Activated CD4-positive, alpha-beta T cell treated with anti-CD3 and anti-CD28 coated beads for 36 hours (primary cell): ENCODE measurements at places on chromosomes 3 and 15.
A peak's percentile ranks its signal among the peaks of the same experiment; 100 is the strongest.

DNA sequence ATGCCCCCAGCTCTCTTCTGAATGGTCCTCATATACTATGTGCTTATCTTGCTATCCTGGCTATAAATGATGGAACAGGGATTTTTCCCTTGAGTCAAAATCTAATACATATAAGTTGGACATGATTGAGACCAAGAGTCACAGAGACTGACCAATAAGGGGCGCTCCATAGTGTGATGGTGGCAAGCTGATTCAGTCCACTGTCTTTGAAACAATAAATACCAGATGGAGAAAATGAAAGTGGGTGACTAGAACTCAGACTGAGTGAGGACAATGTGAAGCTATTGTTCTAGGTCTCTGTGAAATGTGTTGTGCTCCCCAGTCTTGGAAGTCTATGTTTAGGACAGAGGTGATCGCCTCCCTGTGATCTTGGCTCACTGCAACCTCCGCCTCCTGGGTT, 10.6 kb upstream of the FSTL1 start:
- DNase-seq = no peak

- DNase-seq = no peak
These were observed 135.9 kb downstream of the P2RY1 start for GRCh38 chr3:152970851-152971250.

DNA sequence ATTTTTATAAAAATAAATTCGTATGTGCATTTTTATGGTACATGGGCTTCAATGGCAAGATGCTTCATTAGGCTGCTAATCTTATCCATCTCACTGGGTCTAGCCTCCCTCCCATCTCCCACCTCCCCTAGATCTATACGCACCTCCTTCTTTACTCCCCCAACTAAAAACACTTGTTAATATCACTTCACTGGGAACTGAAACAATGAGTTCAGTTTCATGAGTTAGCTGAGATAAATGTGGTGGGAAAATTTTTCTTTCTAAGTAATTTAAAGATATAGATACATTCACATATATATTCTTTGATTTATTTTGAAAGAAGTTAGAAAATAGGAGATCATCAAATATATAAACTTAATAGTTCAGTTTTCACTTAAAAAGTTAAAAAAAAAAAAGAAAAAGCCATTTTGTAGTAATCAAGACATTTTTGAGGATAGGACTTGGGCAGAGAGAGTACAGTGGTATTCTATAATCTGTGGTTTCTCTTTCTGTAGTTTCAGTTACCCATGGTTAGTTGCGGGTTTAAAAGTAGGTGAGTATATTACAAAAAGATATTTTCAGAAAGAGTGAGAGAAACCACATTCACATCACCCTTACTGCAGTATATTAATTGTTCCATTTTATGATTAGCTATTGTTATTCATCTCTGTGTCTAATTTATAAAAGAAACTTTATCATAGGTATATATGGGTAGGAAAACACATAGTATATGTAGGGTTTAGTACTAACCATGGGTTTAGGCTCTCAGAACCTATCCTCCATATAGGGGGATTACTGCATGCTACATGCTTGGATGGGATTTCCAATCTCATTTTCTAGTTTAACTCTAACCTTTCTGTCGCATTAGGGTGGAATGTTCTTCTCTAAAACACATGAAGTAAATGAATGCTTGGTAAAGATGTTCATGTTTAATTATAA, 316.0 kb upstream of the CBLB start:
- no peak for DNase-seq

GRCh38 chr3:37689645-37690356, 171.9 kb upstream of the CTDSPL start:
- DNase-seq = no peak

GRCh38 chr3:107241217-107241616, 136.0 kb upstream of the CCDC54 start:
- DNase-seq = peak; percentile 27

GRCh38 chr15:29910068-29910467, 87.8 kb upstream of the TJP1 start:
- no peak for DNase-seq

- no peak for DNase-seq
These were observed 591.1 kb downstream of the GBE1 start for GRCh38 chr3:81170298-81170697.

DNA sequence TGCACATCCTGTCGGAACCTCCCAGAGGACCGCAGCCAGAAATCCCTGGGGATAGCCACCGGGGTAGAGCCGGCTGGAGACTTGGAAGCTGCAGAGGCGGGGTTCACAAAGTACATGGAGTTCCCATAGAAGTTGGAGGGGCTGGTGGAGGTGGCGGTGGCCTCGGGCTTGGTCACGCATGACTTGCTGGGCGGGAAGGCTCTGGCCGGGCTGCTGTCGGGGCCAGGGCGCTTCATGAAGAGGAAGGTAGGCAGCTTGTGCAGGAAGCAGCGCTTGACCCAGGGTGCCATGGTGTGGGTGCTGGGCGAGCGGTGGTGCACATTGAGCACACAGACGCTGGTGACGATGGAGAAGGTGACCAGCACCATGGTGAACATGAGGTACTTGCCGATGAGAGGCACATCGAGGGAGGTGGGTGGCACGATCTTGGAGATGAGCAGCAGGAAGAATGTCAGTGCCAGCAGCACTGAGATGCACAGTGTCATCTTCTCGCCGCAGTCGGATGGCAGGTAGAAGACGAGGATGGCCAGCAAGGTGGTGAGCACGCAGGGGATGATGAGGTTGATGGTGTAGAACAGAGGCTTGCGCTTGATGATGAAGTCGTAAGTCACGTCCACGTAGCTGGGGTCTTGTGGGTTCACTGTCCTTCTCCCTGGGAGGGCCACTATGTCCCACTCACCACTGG, 8.4 kb upstream of the CHRNA3 start:
- no peak for DNase-seq

GRCh38 chr15:94231723-94232468, 535 bp downstream of the MCTP2 start:
- peak; percentile 51 for DNase-seq

DNA sequence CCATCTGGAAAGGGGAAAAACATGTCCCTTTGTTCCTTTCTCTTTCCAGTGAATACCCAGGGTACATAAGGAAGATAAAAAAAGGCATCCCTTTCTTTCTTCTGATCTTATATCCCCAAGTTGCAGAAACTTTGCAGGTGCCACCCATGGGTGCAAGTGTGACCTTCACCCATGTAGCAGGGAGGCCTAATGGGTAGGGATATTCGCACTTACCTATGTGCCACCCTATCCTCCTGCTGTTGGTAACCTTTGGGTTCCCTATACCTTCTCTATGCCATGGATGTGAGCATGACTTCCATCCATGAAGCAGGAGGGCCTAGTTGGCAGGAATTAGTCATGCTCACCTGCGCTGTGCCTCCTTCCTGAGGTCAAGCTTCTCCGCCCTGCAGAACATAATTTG, 59.2 kb upstream of the C15orf39 start:
- DNase-seq = no peak

DNA sequence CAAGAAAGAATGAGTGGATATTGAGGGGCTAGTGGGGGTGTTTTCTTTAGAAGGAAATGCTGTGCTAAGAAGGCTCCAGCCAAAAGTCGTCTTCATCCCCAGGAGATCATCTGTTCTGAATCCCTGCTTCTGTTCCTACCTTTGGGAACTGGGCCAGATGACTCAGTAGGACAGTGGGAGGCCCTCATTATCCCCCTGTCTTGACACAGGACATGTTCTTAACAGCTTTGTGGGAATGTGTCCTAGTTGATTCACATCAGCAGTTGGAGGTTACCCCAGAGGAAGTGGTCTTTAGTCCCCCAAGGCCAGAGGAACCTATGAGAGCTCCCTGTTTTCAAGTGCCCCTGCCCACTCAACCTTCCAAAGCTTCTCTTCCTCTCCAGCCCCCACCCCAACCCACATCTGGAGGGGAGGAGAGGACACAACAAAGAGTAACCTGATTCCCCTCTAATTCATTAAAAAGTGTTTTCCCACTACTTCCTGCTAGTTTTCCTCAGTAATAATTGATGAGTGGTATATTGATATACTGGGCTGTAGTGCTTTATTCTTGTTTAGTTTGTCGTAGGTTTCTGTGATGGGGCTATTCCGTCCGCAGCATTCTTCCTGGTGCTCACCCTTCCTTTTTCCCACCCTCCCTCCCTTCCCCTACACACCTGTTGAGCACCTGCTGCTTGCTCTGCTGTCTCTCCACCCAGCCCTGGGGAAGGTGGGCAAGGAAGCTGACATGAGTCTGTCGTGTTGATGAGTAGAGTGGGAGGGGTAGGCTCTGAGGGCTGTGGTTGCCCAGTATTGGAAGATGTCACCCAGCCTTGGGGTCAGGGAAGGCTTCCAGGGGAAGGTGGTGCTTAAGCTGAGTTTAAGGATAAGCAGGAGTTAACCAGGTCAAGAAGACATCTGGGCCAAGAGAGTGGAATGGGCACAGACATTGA, 9.3 kb downstream of the PXYLP1 start:
- no peak for DNase-seq

GRCh38 chr3:108588601-108589000, 637 bp downstream of the CIP2A start:
- DNase-seq = no peak

- no peak for DNase-seq
These were observed 384.8 kb upstream of the TGFBR2 start for GRCh38 chr3:30221619-30222018.

- no peak for DNase-seq
These were observed 633.4 kb downstream of the EPHA3 start for GRCh38 chr3:89740881-89741177.

DNA sequence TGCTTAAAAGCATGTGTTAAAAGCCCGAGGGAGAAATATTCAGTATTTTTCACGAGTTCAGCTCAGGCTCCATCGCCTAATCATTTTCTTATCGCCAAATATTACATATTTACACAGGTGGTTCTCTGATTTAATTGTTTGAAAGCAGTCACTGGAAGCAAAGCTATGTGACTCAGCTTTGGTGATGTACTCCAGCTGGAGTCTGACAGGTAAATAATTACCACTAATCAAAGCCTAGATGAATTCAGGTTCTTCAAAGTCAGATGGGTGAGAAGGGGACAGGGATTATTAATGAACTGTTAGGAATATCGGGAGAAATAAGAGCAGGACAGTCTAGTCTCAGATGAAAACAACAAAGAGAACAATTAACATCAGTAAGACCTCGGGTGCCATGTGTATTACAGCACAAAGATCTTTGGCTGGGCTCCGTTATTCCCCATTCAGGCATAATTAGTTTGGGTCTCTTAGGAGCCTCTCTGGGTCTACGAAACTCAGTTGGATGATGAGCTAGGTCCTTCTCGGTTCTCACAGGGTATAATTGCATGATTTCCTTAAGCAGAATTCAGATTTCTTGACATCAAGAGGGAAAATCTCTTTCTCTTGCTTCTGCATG, 331.7 kb upstream of the ADAMTS9 start:
- DNase-seq = no peak

- DNase-seq = no peak
These were observed 213.4 kb upstream of the TBL1XR1 start for GRCh38 chr3:177410730-177411129.

- no peak for DNase-seq
These were observed 62.0 kb upstream of the ATP2C1 start for GRCh38 chr3:130831719-130832400.

DNA sequence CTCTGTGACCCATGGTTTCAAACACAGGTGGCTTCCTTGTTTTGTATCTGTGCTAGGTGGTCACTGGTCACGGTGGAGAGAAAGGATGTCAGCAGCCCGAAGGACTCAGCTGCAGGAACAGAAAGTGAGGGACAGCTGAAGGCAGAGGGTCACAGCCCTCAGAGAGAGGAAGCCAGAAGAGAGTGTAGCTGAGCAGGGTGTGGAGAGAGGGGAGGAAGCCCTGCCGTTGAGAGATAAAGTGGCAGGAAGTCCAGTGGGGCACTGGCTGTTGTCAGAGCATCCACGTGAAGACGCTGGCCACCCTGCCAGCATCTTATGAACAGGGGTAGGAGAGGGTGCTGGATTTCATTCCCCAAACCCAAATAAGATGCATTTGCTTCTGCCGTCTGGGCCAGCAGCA, 36.9 kb downstream of the LIMD1 start:
- no peak for DNase-seq

- no peak for DNase-seq
These were observed 100.1 kb upstream of the SMAD3 start for GRCh38 chr15:66965201-66965900.

DNA sequence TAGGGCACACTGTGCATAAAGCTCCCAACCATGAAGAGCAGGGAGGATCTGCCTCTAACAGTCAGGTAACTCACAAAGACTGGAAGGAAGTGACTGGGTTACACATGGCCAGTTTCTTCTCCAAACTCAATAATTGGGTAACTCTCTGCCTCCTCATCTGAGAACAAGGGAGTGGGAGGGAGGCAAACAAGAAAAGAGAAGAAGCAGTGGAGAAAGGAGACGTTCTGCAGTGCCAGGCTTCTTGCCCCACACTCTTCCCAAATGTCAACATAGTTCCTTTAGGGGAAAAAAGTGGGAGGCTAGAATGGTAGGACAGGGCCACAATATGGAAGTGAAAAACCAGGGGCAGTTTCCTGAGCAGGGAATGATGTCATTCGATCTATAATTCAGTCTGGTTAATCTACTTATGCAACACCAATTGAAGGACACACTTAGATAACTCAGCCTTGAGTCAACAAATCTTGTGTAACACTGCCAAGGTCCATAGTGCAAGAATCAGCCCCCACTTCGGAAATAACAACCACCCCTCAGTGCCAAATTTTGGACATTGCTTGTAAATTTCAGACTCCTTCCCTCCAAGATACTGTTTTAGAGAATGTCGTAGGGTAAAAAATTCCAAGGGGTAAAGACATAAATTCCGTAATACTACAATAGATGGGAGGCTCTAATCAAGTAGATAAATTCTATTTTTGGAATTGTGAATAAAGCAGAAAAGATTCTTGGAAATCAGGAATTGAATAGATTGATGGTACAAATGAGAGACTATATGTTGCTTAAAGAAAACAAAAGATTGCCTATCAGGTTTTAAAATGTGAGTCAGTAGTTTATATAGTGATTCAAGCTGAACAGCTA, 143.0 kb downstream of the LPP start:
- no peak for DNase-seq

GRCh38 chr3:106296062-106296461, 427.2 kb upstream of the CBLB start:
- no peak for DNase-seq

DNA sequence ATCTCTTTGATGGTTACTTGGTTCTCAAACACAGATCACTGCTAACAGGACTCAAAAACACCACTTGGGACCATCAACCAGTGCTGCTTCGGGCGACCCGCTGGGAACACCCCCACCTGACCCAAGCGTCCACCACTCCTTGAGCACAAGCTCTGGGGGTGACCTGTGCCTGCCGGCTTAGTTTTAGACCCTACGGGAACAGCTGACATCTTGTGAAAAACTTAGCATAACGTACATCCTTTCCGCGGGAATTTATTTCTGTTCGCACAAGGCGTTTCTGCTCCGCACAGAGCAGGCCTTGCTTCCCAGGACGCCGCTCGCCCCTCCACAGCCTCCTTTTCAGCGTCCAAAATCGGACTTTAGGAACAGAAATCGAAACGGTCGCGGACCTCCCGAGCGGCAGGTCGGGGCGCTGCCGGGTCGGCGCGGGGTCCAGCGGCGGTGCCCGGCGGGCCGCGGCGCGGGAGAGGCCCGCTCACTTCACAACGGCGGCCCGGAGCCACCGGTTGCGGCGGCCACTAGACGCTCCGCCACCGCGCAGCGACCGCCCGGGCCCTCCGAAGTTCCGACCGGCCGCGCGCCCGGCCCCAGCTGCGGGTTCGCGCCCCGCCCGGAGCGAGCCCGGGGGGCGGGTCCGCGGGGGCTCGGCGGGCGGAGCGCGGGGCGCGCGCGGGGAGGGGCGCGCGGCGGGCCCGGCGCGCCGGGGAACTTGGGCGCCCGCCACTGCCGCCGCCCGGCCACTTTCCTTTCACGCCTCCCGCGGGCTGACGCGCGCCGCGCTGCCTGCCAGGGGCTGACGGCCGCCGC, 959 bp downstream of the SFMBT1 start:
- peak; percentile 77 for DNase-seq
